Bronchial epithelial cell (primary cell): ENCODE measurements at places on chromosomes 16 and 17. TPM values are rescaled to one million over a fixed set of nuclear protein-coding genes. Genes with fewer than 3 reads are reported as not detected.

- no peak for DNase-seq
Observed at GRCh38 chr16:7408700-7409365, 76.2 kb downstream of the RBFOX1 start.

- no peak for DNase-seq
Observed at GRCh38 chr16:189604-190186, 9.4 kb downstream of the HBQ1 start.

- DNase-seq: no peak
Observed at GRCh38 chr17:1322480-1322879, 43.0 kb downstream of the TRARG1 start.

DNA sequence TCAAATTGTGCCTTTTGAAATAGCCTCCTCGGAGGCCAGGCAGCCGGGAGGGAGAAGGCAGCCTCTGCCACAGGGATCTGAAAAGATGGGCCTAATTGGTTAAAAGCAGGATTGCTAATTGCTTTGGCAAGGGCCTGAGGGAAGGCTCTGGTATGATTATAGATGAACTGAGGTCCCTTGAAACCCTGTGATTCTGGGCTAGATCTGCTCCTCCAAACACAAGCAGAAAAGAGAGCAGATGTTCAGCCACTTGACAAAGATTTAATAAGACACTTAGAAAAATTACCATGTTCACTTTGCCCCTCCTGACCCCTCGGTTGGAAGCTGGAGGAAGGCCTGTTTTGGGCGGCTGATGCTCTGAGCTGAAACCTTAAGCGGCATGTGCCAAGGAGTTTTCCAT, 209.5 kb upstream of the MPHOSPH6 start:
- no peak for DNase-seq

GRCh38 chr16:66467611-66468010, 40.5 kb downstream of the BEAN1 start:
- no peak for DNase-seq

DNA sequence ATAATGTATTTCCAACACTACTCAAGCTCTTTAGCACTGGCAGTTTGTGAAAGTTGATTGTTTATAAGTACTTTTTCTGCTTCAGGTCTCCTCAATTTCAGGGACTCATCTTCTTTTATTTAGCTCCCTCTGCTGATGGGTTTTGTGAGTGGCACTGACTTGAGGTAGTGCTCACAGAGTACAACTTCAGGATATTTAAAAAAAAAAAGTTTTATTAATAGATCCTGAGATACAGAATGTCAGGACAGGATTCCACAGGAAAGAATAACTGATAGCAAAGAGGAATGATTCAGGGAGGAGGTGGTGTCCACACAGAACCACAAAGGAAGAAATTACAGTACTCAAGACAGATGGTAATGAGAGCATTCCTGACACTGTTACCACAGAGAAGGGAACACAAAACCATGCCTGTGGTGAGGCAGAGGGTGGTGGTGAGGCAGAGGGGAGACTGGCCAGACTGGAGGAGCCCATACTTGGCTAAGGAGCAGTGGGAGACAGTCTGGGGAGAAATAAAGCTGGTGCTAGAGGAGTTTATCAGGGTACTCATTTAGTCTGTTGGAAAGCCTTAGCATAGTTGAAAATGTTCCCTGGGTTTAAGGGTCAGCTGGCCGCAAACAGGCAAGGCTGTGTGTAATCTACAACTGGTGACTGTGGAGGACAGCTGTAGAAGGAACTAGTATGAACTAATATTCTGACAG, 63.7 kb downstream of the SPAG9 start:
- peak; percentile 76 for DNase-seq

DNA sequence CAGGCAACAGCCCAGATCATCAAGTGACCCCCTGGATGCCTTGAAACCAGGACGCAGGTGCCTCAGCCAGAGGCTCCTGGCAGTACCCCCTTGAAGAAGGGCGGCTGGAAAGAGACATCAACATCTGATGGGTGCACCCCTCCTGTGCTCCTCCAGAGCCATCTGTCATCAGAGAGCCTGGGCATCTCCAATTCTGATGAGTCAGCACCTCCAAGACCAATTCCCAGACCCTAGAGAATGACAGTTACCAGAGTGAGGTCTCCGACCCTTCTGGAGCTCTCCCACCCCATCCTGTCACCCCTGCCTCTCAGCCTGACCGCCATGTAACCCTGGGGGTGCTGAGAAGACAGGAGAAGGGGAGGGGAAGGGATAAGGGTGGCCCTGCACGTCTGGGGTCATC, 433.7 kb downstream of the SOX9 start:
- DNase-seq: no peak

DNA sequence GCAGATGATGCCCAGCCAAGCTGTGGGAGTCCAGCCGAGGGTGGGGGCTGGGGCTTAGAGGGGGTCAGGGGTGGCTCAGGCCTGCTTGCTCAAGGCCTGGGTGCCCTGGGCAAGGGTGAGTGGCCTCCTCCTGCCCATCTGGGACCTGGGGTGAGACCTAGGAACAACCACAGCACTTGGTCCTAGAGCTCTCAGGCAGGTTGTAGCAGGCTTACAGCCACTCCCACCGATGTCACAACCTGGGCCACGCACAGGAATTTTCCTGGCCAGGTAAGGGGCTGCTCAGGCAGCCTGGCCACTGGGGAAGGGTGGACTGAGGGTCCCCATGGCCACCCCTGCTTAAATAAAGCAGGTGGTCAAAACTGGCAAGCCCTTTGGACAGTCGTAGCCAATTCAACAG, 6.3 kb upstream of the SREBF1 start:
- peak; percentile 69 for DNase-seq

DNA sequence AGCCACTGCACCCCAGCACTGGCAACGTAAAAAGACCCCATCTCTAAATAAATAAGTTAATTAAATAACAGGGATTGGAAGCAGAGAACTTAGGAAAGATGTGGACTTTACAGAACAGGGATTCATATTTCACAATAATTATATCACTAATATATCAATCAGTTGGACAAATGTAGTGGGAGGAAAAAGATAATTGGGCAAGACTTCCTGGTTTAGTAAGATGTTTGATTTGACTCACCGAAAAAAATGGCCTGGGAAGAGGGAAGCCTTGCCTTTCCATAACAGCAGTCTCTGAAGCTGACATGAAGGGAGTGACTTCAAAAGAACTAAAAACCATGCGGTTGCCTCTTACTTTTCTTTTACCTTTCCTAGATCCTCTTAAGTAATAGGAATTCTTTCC, 15.2 kb upstream of the C17orf78 start:
- DNase-seq: peak; percentile 94

GRCh38 chr17:37197336-37197735, 178.4 kb upstream of the C17orf78 start:
- no peak for DNase-seq

GRCh38 chr16:88047462-88047861, 96.2 kb downstream of the BANP start:
- DNase-seq: no peak

GRCh38 chr16:54694651-54695050, 236.0 kb upstream of the IRX5 start:
- DNase-seq: peak; percentile 55

GRCh38 chr17:49101054-49101534, 31.5 kb upstream of the B4GALNT2 start:
- DNase-seq: peak; percentile 95

DNA sequence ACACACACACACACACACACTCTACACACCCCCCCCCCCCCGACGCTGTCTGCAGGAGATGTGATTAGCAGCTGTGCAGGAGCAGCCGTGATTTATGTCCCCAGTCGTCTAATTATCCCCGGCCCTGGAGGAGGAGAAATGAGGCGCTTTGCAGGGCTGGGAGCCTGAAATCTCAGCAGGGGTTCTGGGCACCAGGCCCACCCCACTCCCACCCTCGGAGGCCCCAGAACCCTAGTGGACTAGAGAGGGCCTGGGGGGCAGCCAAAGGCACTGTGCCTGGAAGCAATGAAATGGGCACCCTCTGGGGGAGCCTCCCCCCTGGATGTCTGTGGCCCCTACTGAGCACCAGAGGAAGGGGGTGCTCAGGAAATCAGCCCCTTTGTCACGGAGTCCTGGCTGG, 134.2 kb upstream of the CIBAR2 start:
- DNase-seq: no peak

DNA sequence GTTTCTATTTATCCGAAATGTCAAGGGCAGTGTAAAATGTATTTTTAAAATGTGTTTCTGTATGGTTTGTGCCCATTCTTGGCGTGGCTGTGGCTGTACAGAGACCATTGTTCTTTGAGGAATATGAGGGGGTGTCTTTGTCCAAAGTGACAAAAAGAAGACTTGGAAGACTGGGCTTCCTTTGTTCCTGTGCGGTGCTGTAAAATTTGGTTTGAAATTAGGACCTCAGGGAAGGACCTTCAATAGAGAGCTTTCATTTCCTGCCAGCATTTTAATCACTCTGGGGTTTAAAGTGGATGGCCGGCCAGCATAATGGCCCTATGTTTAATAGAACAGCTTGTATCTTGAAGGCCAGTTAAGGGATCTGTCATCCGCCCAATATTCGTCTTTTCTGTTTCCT, 190.1 kb upstream of the TBX2 start:
- no peak for DNase-seq

GRCh38 chr17:65453204-65453931, 108.1 kb downstream of the AXIN2 start:
- DNase-seq: peak; percentile 27

DNA sequence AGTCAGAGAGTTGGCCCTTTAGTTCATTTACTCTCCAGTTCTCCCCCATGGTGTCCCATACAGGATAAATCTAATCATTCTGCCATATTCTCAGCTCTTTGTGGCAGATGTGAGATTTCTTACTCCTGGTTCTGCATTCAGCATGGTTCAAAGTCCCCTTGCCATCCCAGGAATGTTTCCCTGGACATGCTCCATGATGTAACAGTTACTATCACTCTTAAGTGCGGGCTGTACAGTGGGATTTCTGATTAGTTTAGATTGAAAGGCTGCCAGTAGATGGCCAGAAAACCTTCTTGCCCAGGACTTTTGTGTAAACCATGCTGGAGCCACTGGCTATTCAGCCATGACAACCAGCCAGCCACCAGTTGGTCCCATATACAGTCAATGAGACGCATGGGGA, 10.4 kb downstream of the KRT37 start:
- DNase-seq: no peak

- DNase-seq: no peak
Observed at GRCh38 chr16:80002261-80002660, 401.7 kb upstream of the MAF start.

- DNase-seq: no peak
Observed at GRCh38 chr17:1611715-1612114, 16.9 kb downstream of the SLC43A2 start.

DNA sequence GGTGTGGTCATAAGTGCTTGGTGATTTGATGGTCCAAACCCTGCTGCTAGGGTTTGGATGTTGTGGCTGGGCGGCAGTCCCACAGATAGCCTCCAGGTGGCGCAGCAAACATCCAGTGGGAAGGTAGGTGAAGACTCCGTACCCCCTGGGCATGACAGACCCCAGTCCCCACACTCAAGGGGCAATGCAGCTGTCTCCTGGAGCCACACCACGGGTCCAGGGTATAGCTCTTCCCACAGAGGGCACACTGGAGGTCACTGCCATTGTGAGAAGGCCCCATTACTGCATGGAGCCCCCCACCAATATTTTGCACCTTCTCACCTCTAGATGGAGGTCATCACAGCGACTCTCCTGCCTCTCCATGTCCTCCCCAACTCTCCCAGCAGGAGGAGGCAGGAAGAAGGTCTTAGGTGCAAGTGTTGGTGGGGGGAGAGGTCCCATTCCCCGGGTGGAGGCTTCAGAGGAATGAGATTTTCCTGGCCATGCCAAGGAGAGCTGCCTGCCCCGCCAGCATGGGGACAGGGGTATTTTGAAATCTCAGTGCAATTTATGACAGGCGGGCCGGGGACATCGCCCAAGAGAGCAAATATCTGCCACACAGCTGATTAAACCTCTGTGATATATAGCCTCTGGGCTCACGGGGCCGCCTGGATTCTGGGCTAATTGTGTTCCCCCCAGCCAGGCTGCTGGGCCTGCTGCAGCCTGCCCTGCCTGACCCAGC, 17.1 kb upstream of the C17orf113 start:
- peak; percentile 28 for DNase-seq

DNA sequence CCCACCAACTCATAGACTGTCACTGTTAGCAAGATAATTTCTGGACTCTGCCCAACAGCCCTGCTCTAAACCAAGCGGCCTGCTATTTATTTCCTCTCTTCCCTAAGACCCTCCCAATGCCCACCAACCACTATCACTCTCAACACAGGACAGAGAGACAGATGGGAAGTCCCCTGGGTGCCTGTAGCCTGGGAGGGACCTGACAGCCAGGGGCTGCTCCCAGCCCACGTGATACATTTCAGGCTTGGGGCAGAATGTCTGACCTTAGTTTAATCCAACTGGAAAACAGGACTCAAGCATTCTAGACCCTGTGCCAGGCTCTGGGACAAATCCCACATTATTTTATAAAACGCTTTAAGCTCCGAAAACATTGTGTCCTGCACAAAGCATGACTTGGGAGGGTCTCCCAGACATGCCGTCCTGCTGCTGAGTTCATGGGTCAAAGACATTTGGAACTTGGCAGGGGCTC, 23.6 kb downstream of the XYLT1 start:
- DNase-seq: no peak

The KRTAP9-8 gene
- total RNA-seq: not detected in 2 replicates

The MYH2 gene
- not detected in 2 replicates for total RNA-seq

The KDM6B gene
- 2.9 and 6.0 TPM in 2 replicates for total RNA-seq

The MT1F gene
- 1.5 and 1.6 TPM in 2 replicates for total RNA-seq

The LRRC37A gene
- 1.8 and 1.9 TPM in 2 replicates for total RNA-seq

The FNDC8 gene
- not detected in 2 replicates for total RNA-seq

The TAC4 gene
- total RNA-seq: not detected in 2 replicates

The CASKIN2 gene
- 3.9 and 5.0 TPM in 2 replicates for total RNA-seq

The ZNF768 gene
- total RNA-seq: 19.7 and 21.9 TPM in 2 replicates
